Immature natural killer cell (primary cell): ENCODE measurements at places on chromosomes 7 and 10. TPM values are rescaled to one million over a fixed set of nuclear protein-coding genes. Genes with fewer than 3 reads are reported as not detected.

RADIL gene
- polyA plus RNA-seq, result not detected

GRCh38 chr10:129936266-129936922, 27.7 kb downstream of the EBF3 start:
- DNase-seq, result no peak

DNA sequence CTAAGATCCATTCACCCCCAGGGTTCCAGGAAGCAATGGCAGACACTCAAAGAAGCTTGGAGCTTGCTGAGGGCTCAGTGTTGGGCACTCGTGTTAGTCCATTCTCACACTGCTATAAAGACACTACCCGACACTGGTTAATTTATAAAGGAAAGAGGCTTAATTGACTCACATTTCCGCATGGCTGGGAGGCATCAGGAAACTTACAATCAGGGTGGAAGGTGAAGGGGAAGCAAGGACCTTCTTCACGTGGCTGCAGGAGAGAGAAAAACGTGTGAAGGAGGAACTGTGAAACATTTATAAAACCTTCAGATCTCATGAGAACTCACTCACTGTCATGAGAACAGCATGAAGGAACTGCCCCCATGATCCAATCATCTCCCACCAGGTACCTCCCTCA, 44.7 kb upstream of the SMNDC1 start:
- DNase-seq, result no peak

- no peak for DNase-seq
Observed at GRCh38 chr7:128963327-128963757, 25.6 kb downstream of the IRF5 start.

DNA sequence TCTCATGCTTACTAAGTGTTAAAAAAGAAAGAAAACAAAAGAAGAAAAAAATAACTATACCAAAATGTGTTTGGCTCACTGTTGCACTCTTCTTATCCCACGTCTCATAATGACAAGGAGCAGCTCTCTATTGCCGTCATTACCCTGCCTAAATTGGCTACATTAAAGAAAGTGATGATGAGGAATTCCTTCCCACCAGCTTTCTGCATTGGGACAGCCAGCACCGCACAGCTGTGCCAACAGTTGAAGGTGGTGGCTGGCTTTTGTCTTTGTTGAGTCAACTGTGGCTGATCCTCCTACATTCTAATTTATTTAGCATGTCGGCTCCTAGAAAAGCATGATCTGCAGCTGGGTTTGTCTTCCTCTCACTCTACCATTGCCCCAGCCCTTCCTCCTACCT, 751.8 kb downstream of the KCNMA1 start:
- no peak for DNase-seq

- no peak for DNase-seq
Observed at GRCh38 chr10:6035101-6035834, 26.9 kb downstream of the IL2RA start.

GRCh38 chr10:8365935-8366911, 311.7 kb downstream of the GATA3 start:
- DNase-seq, result peak; percentile 29
